T-cell (primary cell): ENCODE measurements at places on chromosomes 12 and 14.

DNA sequence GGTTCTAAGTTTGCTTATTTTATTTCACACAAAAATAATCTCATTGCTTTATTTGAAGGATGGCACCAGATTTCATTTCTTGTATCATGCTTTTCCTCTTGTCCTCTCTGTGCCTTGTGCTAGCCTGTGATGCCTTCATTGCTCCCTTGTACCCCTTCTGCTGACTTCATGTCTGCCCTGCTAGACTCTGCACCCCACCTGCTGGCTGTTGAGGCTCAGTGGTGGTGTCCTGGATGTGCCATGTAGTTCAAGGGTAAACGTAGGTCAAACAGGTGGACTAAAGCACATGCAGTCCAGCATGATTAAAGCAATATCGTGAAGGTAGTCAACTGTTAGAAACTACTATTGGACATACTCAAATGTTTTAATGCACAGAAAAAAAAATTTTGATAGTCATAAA lies 21.6 kb downstream of the MRPS35 start:
- DNase-seq, result no peak

DNA sequence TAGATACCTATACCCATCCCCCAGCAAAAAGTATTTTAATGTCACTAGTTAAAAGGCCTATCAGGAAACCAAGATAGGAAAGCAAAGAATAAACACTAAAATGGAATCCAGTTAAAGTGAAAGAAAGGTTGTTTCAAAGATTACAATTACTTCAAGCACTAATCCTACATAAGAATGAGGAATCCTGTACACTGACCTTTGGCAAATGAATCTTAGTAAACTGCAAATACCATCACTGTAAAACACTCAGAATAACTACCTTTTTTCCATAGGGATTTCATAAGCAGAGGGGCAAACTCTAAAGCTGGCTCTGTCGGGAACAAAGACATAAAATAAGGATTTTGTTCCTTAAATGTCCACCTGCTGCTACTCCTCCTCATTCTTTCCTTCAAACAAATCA lies 25.9 kb downstream of the CEP83 start:
- DNase-seq, result no peak

- no peak for DNase-seq
These were observed 9.7 kb upstream of the ERC1 start for GRCh38 chr12:981176-981828.

DNA sequence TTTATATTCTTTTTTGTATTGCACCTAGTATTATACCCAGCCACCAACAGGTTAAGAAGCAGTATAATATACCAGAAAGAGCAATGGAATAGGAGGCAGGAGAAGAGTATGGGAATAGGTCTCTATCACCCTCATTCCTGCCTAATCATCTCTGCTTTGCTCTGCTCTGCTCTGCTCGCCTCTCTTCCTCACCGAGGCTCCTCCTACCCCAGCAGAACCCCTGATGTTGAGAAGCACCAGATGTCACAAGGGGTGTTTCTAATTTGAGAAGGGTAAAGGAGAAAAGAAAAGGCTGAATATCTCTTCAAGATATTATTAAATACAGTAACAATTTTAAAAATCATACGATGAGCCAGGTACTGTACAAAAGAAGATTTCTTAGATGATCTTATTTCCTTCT lies 89.0 kb downstream of the STON2 start:
- no peak for DNase-seq

GRCh38 chr12:48758186-48758585 lies 30.7 kb downstream of the ADCY6 start:
- DNase-seq, result no peak

GRCh38 chr12:79121486-79121885 lies 256.9 kb downstream of the SYT1 start:
- DNase-seq, result no peak

DNA sequence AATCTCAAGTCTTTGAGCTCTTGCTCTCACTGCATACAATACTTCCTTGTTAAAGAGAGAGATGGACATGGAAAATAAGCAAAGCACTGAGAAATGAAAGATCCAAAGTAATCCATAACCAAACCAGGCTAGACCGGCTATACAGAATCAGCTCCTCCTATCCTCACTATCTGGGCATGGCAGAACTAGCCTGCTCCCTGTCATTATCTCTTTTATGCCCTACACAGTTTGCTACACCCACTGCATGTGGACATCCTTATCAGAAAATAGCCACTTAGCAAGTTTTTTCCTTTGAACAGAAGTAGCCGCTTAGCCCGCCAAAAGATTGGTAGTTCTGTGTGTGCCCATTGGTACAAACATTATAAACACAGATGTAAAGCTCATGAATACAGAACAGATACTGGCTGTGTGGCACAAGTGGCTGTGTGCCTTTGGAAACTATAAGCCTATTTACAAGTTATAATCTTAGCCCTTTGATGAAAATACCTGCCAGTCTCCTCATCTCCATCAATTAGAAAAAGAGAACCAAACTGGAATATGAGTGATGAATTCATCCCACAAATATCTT lies 34.7 kb downstream of the SPTB start:
- no peak for DNase-seq

DNA sequence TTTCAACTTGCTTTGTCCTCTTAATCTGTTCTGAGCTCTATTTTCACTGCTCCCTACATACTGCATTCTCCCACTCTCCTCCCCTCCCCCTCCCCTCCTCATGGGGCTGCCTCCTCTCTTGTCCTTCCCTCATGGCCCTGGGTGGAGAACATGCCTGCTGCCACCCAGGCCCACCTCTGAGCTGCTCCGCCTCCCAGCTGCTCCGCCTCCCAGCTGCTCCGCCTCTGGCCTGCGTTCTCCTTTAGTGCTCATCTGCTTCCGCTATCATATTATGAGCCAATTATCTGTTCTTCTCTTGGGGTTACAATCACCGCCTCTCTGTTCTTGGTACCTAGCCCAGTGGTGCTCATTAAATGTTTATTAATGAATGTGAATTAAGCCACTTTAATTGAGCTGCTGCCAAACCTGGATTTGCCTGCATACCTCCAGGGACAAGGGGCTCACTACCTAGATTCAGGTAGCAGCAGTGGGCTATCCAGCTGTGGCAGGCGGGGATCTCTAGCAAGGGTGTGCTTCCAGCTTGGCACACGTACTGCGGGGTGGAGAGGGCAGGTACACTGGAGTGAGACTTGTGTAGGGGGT lies 32.0 kb upstream of the FAM181A start:
- DNase-seq, result no peak

DNA sequence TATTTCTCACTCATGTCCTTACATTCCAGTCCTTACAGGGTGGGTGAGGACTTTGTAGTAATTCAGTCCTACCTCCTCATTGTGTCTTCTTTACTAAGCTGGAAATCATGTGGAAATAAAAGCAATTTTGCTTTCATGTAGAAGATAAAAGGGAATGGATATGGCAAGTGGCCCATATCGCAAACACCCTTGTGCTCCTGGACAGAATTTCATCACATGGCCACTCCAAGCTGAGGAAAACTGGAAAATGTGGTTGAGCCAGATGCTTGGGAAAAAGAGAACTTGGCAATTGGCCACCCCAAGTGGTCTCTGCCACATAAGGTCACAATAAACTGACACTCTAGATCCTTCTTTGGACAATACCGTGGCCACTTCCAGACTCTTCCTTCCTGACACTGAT lies 64.2 kb upstream of the IFNG-AS1 start:
- no peak for DNase-seq

DNA sequence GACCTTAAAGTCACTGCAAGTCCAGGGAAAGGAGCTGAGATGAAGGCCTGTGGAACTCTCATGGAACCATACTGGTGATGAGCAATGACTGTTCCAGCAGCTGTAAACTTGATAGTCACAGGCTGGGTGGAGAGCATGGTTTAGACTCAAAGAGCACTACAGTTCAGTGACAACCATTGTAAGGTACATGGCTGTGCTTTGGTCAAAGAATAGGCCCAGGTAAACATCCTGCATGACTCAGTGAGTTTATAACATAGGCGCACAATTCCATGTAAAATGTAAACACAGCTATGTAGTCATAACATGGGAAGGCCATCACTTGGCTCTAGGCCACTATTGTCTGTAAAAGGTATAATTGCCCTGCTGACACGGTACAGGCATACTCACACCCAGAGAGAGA lies 119.3 kb upstream of the FSCB start:
- DNase-seq, result no peak

DNA sequence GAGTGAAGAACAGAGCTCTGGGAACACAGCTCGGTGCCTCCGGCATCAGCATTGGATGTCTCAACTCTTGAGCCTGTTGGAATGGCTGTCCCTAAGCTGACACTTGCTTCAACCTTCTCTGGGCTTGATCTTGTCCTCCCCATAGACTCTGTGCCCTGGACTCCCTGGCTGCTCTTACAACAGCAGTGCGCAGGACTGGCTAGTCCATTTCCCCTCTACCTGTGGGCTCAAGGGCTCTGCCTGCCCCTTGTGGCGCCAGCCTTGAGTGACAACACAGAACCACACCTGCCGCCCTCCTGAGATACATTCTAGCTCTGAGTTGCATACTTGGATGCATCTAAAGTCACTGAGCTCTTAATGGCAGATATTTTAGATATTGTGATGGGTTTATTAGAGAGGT lies 6.2 kb downstream of the CRADD start:
- no peak for DNase-seq
